ENCODE measurements at places on chromosomes 5 and 9. TPM values are rescaled to one million over a fixed set of nuclear protein-coding genes. Genes with fewer than 3 reads are reported as not detected.

DNA sequence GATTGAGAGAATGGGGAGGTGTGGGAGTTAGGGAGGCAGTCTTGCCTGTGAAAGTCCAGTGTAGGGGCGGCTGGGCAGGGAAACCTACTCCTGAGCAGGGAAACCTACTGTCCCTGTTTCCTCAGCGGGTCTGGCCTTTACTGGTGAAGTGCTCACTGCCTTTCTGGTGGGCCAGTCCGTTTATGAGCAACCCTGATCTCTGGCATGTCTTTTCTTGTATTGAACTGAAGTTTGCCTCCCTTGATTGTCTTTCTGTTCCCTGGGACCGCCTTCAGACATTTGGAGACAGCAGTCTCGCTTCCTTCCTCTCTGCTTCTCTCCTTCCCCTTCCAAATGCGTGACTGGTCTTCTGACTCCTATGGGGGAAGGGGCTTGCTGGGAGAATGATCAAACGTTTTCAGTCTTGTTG, 2.9 kb downstream of the SNX18 start:
- no peak for DNase-seq
- peak overlapping the region; percentile 29 for H3K4me3 ChIP-seq
- H3K4me1 ChIP-seq, result peaks cover 21% of the 10 kb centered on the region
- H3K27me3 ChIP-seq, result no peaks in the 10 kb centered on the region
- no peaks in the 10 kb centered on the region for H3K36me3 ChIP-seq

DNA sequence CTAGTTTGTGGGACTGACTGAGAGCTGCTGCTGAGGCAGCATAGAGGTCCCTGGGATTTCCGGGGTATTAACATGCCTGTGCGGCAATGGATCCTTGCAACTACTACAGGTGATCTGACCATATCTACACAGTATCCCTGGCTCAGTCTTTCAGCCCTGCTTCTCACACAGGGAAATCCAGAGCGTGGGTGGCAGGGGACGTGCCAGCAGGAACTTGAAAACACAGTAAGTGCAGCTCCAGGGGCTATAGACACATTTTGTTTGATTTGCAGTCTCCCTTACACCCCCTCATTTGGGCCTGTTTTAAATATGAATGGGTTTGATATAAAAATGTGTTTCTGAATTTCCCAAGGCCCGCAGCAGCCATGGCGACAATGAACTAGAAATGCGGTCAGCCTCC, 209.5 kb downstream of the DCP2 start:
- no peaks in the 10 kb centered on the region for H3K36me3 ChIP-seq
- no peak overlapping the region for H3K4me3 ChIP-seq
- no peak for DNase-seq
- no peaks in the 10 kb centered on the region for H3K4me1 ChIP-seq
- no peaks in the 10 kb centered on the region for H3K27me3 ChIP-seq
- H3K27ac ChIP-seq, result no peak overlapping the region

GRCh38 chr5:146628950-146629349, 113.0 kb upstream of the GPR151 start:
- no peaks in the 10 kb centered on the region for H3K36me3 ChIP-seq
- no peaks in the 10 kb centered on the region for H3K4me1 ChIP-seq
- no peak overlapping the region for H3K27ac ChIP-seq
- no peak for DNase-seq
- no peak overlapping the region for H3K4me3 ChIP-seq

DNA sequence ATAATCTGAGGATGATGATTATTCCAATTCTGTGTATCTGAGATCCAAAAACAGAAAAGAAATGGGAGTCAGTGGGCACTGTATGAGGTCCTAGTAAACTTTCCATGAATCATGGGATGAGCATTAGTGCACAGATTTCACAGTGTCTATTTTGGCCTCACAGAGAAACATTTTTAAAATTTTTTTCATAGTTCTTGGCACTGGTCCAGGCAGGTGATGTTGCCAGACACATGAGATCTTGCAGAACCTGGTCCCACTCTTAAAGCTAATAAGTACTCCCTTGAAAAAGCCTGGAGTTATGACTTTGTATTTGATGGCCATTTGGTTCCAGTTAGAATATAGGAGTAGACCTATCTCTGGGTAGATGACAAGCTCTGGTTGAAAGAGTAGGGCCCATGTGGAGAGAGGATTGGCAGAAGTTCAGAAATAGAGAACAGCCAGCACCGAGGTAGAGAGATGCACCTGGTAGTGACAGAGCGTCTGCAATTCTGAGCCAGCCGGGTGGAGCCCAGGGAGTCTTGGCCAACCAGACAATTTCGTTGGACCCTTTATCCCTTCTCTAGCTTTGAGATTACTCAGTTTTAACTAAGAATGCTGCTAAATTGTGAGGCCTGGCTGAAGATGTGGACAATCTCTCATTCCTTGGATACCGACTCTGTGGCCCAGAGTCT, 6.3 kb upstream of the TNFSF15 start:
- no peak overlapping the region for H3K4me3 ChIP-seq
- no peaks in the 10 kb centered on the region for H3K27me3 ChIP-seq
- H3K36me3 ChIP-seq, result no peaks in the 10 kb centered on the region
- no peak for DNase-seq
- no peaks in the 10 kb centered on the region for H3K4me1 ChIP-seq
- no peak overlapping the region for H3K27ac ChIP-seq

DNA sequence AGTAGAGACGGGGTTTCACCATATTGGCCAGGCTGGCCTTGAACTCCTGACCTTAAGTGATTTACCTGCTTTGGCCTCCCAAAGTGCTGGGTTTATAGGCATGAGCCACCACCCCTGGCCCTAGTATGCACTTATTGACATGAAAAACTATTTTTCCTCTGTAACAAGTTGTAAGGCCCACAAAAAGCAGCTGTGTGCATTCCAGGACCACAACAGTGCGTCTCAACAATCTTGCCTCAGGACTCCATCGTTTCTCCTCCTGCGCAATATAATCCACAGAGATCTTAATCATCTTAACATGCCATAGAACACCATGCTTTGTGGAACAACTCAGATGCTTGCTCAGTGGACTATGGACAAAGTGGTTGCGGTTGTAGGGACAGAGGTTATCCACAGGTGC, 10.2 kb downstream of the OR2V1 start:
- H3K27ac ChIP-seq, result no peak overlapping the region
- H3K27me3 ChIP-seq, result no peaks in the 10 kb centered on the region
- peaks cover 27% of the 10 kb centered on the region for H3K4me1 ChIP-seq
- H3K36me3 ChIP-seq, result no peaks in the 10 kb centered on the region
- no peak for DNase-seq

GRCh38 chr5:100898504-100899346, 4.4 kb downstream of the ST8SIA4 start:
- no peaks in the 10 kb centered on the region for H3K36me3 ChIP-seq
- no peak for DNase-seq
- H3K4me1 ChIP-seq, result peaks cover 4% of the 10 kb centered on the region
- no peak overlapping the region for H3K27ac ChIP-seq
- peaks cover 19% of the 10 kb centered on the region for H3K27me3 ChIP-seq
- H3K4me3 ChIP-seq, result no peak overlapping the region

The CYLC2 gene
- total RNA-seq, result not detected

DNA sequence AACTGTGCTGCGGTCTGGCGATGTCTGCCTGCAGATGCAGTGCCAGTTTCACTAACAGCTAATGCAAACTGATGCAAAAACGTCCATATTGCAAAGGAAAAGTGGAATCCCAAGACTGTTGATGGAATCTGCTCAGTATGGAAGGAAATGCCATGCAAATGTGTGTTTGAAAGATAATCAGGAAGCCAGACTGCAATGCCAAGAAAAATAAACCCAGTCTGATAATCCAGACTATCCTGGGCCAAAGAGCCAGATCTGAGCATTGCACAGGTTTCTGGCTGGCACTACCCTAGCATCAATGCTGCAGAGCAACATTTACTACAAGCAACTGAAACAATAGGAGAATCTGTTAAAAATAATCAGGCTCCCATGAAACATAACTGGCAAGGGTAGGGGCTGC, 130.3 kb downstream of the FSTL4 start:
- H3K36me3 ChIP-seq, result no peaks in the 10 kb centered on the region
- no peak overlapping the region for H3K27ac ChIP-seq
- no peak overlapping the region for H3K4me3 ChIP-seq
- H3K27me3 ChIP-seq, result peaks cover 21% of the 10 kb centered on the region

- H3K4me3 ChIP-seq, result no peak overlapping the region
- H3K27ac ChIP-seq, result no peak overlapping the region
- H3K4me1 ChIP-seq, result no peaks in the 10 kb centered on the region
- H3K36me3 ChIP-seq, result no peaks in the 10 kb centered on the region
- DNase-seq, result no peak
Observed at GRCh38 chr9:37010976-37011375, 23.1 kb downstream of the PAX5 start.

GRCh38 chr5:177958696-177959095, 37.3 kb downstream of the PROP1 start:
- no peaks in the 10 kb centered on the region for H3K27me3 ChIP-seq
- H3K4me3 ChIP-seq, result no peak overlapping the region
- no peaks in the 10 kb centered on the region for H3K4me1 ChIP-seq
- no peak overlapping the region for H3K27ac ChIP-seq
- H3K36me3 ChIP-seq, result no peaks in the 10 kb centered on the region

DNA sequence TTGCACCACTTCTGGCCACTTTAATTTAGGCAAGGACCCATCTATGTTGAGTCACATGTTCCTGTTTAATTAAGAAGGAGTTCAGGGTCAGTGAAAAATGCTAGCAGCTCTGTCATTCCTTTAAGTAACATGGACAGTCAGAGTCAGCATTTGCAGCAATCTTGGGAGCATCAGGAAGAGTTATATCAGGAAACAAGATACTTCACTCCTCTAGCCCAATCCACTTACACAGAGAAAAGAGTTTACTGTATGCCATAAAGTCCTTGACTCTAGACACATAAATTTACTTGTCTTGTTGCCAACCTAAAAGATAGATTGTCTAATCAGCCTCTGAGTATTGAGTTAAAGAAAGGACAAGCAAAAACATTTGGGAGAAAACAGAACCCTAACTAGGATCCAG, 266.7 kb downstream of the PJA2 start:
- H3K4me1 ChIP-seq, result no peaks in the 10 kb centered on the region
- DNase-seq, result no peak
- H3K36me3 ChIP-seq, result no peaks in the 10 kb centered on the region
- H3K27ac ChIP-seq, result no peak overlapping the region

GRCh38 chr5:140251527-140251973, 51.4 kb downstream of the PFDN1 start:
- no peaks in the 10 kb centered on the region for H3K27me3 ChIP-seq
- H3K4me3 ChIP-seq, result no peak overlapping the region
- DNase-seq, result peak; percentile 82
- no peak overlapping the region for H3K27ac ChIP-seq

DNA sequence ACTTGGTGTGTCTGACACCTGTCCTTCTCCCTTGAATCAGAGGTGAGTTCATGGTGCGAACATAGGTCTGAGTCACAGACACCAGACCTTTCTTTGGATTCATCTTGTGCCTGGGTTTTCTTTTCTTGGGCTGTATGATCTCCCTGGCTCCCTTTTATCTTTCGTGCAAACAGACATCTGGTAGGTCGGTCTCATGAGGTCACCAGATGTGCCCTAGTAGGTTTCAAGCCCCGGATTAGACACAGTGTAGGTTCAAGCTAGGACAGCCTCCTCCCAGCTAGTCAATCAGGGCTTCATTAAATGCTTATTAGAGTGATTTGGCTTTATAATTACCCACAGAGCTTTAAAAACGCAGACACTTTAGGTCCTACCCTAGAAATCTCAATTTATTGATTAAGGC, 106.0 kb upstream of the MYO10 start:
- no peaks in the 10 kb centered on the region for H3K27me3 ChIP-seq
- H3K27ac ChIP-seq, result no peak overlapping the region
- no peaks in the 10 kb centered on the region for H3K36me3 ChIP-seq
- H3K4me3 ChIP-seq, result no peak overlapping the region

DNA sequence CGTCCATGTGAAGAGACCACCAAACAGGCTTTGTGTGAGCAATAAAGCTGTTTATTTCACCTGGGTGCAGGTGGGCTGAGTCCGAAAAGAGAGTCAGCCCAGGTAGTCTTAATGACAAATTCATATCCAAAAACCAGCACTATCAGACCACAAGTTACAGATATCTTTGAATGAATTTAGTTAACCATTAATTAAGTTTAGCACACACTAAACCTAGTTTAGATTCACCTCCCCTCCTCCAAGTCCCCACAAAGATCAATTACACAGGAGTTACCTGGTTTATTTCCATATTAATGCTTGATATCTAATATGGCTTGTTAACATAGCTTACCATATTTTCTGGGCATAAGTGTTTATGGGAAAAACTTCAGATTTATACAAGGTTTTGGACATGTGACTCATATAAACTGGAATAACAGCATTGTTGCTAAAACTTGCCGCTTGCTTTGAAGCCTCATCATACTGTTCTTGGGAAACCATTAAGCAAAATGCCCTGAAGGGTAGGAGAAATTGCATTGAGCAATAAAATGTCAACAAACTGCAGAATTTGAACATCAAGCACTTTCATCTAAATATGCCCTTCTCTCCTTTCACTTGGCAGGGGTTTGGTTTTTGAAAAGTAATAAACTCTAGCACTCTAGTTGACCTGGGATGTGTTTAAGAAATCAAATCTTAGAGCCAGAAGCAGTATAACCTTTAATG, 166.9 kb downstream of the SNCAIP start:
- no peak for DNase-seq
- H3K27me3 ChIP-seq, result peaks cover 2% of the 10 kb centered on the region
- no peak overlapping the region for H3K27ac ChIP-seq
- no peaks in the 10 kb centered on the region for H3K4me1 ChIP-seq
- H3K4me3 ChIP-seq, result no peak overlapping the region

GRCh38 chr9:116390303-116391228, 237.0 kb downstream of the PAPPA start:
- no peak overlapping the region for H3K27ac ChIP-seq
- no peaks in the 10 kb centered on the region for H3K27me3 ChIP-seq
- H3K36me3 ChIP-seq, result no peaks in the 10 kb centered on the region
- H3K4me3 ChIP-seq, result no peak overlapping the region
- H3K4me1 ChIP-seq, result no peaks in the 10 kb centered on the region

The MLANA gene
- not detected for total RNA-seq

GRCh38 chr5:158637039-158637438, 462.7 kb downstream of the EBF1 start:
- no peak overlapping the region for H3K27ac ChIP-seq
- H3K36me3 ChIP-seq, result no peaks in the 10 kb centered on the region
- no peaks in the 10 kb centered on the region for H3K4me1 ChIP-seq
- no peaks in the 10 kb centered on the region for H3K27me3 ChIP-seq
- DNase-seq, result no peak

The PCDHAC2 gene
- 8.8 TPM for total RNA-seq

The SLC6A18 gene
- not detected for total RNA-seq

The GSN gene
- total RNA-seq, result 278 TPM

DNA sequence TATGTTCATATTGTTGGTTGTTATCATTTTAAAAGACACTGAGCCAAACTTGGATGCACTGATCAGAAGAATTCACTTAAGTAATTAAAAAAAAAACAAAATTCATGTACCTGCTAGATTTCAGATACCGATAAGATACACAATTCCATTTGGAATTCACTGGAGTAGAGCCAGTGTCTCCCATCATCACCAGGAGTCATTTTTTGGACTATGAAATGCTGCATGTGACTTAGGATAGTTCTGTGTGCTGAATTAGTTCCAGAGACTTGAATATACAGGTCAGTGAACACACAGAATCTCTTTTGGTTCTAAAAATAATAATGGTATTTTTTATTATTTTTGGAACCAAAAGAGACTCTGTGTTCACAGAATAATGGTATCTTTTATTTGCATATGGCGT, 482.6 kb upstream of the PIK3R1 start:
- no peaks in the 10 kb centered on the region for H3K36me3 ChIP-seq
- no peak overlapping the region for H3K4me3 ChIP-seq
- H3K27ac ChIP-seq, result no peak overlapping the region
- no peak for DNase-seq
- no peaks in the 10 kb centered on the region for H3K4me1 ChIP-seq

The SLCO6A1 gene
- total RNA-seq, result not detected

The ROR2 gene
- total RNA-seq, result 5.9 TPM

Measured in Panc1 (cell line).